Erythroblast (primary cell): ENCODE measurements at places on chromosomes 2 and 18.

- no peak for DNase-seq
Measured at GRCh38 chr2:218075975-218076811, 7.1 kb downstream of the RUFY4 start.

DNA sequence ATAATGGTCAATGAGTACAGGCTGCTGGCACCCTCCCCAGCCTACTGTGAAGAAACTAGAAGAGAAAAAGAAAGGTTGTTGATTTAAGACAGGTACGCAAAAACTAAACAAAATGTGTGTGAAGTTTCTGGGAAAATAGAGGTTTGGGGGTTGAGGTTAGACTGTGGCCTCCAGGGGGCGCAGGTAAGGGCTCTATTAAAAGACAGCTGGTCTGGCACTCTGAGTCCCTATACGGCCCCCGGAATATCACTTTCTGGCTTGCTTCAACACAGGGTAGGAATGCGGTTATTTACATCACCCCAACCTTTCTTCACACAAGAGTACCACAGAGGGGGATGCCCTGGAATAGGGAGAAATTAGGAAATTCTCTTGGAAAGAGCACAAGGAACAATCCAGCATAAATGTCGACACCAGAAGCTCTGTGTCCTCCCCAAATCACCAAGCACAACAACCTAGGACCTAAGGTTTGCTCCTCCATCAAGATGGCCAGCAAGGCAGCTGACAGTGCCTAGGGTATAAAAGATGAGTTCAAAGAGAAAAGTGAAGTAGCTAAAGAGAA is 480.8 kb upstream of the KLHL29 start:
- peak; percentile 7 for DNase-seq

GRCh38 chr18:71209944-71210343 is 921.1 kb downstream of the SOCS6 start:
- DNase-seq = no peak

DNA sequence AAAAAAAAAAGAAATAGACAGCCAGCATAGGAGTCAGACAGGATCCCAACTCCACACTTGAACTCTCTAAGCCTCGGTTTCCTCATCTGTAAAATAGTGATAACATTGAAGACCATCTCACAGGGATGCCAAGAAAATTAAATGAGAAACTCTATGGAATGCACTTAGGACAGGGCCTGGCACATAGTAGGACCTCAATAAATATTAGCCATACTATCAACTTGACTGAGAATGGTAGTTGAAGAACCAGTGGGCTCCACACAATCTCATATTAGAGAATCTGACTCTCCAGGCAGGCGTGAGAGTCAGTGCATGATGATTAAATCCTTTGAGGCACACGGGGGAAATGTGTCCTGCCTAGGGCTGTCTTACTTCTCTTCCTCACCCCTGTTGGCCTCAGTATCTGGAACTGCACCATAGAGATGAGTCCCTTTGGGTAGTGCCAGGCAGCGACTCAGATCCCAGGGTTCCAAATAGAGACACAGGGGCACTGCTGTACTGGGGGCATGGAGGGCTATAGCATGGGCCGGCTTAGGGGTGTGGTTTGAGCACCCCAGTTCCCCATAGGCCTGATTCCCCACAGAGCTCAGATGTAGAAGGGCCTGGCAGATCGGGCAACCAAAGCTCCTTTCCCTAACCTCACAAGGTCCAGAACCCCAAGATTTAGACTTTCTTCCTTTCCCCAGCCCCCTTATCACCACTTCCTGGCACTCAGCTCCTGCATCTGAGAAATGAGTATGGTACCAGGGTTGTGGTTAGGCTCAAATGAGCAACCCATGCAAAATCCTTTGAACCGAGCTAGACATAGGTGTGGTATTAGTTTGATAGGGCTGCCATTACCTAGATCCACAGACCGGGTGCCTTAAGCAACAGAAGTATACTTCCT is 51.3 kb upstream of the CAB39 start:
- DNase-seq = peak; percentile 26

GRCh38 chr2:219618733-219619122 is 8.7 kb upstream of the SLC4A3 start:
- DNase-seq = no peak

DNA sequence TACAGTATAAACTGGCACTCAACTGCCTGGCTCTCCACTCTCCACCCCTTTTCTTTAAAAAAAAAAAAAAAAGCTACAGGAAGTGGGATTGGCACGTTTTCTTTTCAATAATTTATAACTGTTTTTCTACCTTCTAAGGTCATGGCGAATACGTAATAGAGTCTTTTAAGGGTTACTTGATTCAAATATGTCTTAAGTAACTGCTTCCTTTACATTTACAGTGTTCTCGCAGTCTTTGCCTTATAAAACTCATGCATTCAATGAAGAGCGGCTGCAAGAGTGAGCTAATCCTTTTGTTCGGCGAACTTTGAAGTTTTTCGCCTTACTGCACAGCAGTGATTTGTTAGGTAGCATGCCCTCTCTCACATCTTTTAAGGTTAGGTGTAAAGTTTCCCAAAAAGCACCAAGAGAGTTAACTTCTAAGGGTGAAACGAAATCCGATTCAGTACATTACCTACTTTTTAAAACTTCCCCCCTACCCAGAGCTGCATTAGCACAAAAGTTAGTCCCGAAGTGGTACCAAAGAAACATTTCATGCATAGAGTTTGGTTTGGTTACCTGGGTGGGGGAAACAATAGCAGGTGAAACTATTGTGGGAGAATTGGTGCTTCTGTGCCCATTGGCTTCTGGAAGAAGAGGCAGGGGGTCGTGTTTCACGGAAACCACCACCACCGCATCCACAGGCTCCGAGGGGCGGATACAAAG is 2.0 kb downstream of the KCTD1 start:
- no peak for DNase-seq

- no peak for DNase-seq
Measured at GRCh38 chr18:29160170-29160569, 983.2 kb upstream of the CDH2 start.

- DNase-seq = peak; percentile 51
Measured at GRCh38 chr18:43620936-43621335, 343.6 kb upstream of the SYT4 start.

DNA sequence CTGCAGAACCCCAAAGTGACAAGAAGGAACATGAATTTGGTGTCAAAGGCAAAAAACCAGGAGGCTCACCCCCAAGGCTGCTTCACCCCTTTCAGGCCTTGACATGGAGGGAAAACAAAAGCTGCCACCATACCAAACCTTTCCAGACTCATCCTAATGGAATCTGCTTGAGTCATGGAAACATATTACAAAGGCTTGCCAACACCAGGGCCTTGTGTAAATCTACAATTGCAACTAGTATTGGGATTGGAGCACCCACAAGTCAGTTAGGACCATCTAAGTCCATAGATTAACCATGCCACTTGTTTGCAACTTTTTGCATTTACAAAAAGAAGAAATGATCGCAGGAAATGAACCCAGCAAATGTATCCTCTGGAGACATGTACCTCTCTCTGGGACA is 297.6 kb downstream of the CDCA7 start:
- no peak for DNase-seq

DNA sequence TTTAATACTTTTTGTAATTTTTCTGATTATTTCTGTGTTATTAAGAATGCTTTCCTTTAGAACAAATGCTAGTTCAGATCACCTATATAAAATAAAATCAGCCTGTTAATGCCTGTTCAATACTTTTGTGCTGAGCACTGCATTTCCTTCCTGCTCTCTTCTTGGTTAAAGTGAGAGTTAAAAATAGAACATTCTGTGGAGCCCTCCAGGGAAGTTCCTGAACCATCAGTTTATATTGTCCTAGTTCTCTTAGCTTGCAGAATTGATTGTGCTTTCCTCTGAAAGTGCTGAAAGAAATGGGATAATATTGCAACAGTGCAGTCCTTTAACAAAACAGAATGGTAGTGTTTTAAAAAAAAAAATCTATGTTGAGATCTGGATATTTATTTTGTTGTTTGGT is 74.6 kb upstream of the UBXN4 start:
- DNase-seq = no peak

DNA sequence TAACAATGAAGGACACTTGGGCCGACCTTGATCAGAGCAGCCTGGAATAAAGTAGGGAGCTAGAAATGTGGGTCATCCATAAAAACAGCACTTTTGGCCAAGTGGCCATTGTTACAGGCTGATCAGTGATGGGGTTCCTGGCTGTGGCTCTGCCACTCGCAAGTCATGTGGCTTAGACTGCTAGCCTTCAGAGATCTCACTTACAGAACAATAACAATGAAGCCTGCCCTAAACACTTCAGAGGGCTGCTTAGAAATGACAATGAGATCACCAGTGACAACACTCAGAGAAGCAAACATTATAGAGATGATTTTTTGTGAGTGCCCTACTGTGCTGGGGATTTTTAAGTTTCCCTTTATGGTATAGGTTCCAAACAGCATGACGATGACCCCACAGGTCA is 107.9 kb upstream of the LMAN1 start:
- no peak for DNase-seq

DNA sequence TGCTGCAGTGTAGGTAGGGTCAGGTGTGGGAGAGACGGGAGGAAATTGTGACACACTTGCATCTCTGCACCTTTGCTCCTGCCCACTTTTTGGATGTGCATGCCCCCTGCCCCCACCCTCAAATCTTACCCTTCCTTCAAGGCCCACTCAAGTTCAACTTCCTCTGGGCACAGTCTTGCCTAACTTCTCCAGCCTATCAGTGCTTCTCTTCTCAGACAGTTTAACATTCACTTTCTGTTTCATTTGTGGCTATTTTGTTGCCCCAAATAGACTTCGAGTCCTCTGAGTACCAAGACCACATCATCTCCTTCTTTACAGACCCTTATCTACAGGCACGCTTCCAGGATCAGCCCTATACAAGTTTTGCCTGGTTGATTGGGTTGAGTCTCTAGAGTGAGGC is 2.7 kb downstream of the ST8SIA5 start:
- no peak for DNase-seq

GRCh38 chr18:75880925-75881504 is 453.5 kb upstream of the SMIM21 start:
- DNase-seq = no peak

DNA sequence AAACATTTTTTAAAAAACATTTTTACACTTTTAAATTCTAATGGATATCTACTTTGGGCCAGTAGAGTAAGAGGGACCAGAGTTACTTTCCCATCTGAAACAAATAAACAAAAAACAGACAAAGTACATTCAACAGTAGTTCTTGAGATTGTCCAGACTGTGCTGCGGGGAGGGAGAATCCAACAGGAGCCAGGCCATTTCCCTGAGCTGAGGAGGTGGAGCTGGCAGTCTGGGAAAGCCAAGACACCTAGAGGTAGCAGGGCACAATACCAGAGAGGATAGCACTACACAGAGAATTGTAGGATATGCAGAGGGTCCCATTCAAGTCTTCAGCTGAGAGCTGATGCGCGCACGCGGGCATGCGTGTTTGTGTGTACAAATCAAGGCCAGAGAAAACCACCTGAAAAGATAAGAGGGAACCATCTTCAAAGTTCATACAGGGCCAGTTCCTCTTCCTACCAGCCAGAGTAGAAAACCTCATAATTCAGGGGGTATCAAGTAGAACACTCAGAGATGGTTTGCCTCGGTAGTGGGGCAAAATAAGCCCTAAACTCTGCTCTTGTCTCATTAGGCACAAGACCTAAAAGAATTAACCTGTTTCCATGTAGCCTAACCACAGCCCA is 44.0 kb downstream of the PTRHD1 start:
- DNase-seq = no peak

GRCh38 chr2:33420726-33421125 is 55.7 kb upstream of the RASGRP3 start:
- DNase-seq = no peak

DNA sequence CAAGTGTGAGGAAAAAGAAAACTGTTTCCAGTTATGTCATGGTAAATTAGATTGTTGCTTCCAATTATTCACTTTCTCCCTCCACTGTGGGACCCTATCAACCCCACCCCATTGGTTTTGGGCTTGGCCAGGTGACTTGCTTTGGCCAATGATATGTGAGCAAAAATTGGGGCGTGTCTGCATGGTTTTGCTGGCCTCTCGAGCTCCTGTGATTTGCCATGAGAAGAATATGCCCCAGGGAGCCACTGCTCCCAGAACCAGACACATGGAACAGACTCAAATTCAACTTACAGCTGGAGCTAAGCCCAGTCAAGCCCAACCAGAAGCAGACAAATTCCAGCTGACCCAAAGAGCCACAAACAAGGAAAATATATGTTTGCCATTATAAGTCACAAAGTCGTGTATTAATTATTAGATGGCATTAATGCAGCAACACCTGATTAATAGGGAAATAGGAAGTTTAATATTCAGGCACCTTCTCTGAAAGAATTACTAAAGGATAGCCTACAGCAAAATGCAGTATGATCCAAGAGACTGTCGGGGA is 248.9 kb downstream of the ANAPC1 start:
- DNase-seq = no peak

- no peak for DNase-seq
Measured at GRCh38 chr2:118457951-118458350, 369.7 kb downstream of the INSIG2 start.
